ENCODE measurements at places on chromosomes 3 and 15. TPM values are rescaled to one million over a fixed set of nuclear protein-coding genes. Genes with fewer than 3 reads are reported as not detected.

DNA sequence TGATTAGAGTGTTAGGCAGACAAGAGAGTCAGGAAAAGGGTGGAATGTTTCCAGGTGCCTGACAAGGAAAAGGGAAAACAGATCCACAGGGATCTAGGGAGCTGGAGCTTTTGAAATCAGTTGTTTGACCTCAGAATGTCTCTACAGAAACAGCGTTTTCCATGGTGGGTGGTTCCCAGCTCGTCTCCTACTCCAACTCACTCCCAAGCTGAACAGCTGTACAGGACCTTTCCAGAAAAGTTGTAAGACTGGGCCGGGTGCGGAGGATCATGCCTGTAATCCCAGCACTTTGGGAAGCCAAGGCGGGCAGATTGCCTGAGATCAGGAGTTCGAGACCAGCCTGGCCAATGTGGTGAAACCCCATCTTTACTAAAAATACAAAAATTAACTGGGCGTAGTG lies 55.7 kb upstream of the RYK start:
- H3K27me3 ChIP-seq, result peaks cover 3% of the 10 kb centered on the region
- H3K36me3 ChIP-seq, result no peaks in the 10 kb centered on the region
- no peak overlapping the region for H3K27ac ChIP-seq

DNA sequence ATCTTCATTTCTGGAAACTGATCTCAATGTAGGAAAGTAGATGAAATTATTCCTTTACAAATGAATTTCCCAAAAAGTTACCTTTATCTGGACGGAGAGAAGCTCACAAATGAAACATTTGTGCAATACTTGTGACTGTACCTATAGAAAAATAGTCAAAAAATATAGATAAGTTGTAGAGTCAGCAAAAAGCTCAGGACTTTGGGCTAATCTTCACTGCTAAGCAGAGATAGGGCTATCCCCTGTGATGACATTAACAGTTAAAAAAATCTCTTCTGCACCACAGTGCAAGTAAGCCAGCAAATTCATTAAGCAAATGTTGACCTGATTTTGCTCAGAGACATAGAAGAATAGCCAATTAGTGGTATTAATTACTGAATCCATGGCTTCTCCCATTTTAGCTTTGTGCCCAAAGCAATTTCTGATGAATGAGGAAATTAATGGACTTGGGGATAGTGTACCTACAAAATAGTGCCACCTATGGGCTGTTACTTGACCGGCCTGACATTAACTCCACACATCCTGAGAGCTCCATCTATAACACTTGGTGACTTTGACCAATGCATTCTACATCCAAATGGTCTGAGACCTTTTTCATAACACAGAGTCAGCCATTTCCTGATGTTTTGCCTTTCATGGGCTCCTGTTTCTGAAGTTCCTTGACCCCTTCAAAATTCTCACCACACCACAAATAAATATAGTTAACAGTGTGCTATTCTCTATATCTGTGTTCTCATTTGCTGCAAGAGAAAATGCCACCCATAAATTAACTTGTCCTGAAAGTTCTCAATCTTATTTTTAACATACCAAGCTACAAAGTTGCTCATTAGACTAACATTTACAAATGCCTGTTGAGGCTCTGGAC lies 105.0 kb downstream of the SSR3 start:
- H3K36me3 ChIP-seq, result no peaks in the 10 kb centered on the region
- no peak overlapping the region for H3K4me3 ChIP-seq
- H3K4me1 ChIP-seq, result no peaks in the 10 kb centered on the region
- H3K27me3 ChIP-seq, result peaks cover 3% of the 10 kb centered on the region
- no peak overlapping the region for H3K27ac ChIP-seq

GRCh38 chr3:8856721-8857120 lies 87.3 kb upstream of the OXTR start:
- no peaks in the 10 kb centered on the region for H3K27me3 ChIP-seq
- H3K4me1 ChIP-seq, result no peaks in the 10 kb centered on the region
- H3K36me3 ChIP-seq, result peaks cover 6% of the 10 kb centered on the region

DNA sequence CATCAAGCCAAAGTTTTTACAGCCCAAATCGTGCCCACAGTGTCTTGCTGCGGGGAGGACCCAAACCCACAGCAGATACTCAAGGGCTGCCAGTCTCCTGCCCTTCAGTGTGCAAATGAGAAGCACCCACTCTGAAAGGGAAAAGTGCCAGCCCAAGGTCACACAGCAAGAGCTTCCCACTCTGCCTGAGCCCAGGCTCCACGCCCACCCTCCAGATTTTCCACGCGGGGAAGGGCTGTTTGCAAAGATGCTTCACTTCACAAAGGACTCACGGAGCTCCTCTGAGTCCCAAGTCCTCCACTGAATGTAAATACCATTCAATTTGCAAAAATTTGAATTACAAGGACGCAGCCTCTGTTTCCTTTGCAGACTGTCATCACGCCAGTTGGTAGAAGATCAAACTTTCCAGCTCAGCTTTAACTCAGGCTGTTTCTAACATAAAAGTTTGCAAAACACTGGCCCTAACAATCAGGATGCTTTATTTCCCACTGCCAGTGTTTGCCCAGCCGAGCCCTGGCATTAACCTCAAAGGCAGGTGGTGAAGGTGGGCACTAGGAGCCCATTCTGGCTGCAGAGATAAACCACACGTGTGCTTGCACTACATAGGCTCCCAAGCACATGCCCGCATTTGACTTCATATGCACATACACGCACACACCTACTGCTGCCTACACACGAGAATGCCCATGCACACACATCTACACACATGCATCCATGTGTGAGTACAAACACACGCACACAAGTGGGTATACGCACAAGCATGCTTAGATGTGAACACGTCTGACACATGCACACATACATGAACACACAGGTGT lies 7.6 kb downstream of the CACNA2D2 start:
- no peaks in the 10 kb centered on the region for H3K36me3 ChIP-seq
- no peak for DNase-seq
- H3K4me1 ChIP-seq, result peaks cover 8% of the 10 kb centered on the region
- H3K27ac ChIP-seq, result no peak overlapping the region
- H3K4me3 ChIP-seq, result no peak overlapping the region

GRCh38 chr15:42879443-42879842 lies 41.1 kb downstream of the TTBK2 start:
- H3K27ac ChIP-seq, result no peak overlapping the region
- no peak for DNase-seq
- no peak overlapping the region for H3K4me3 ChIP-seq
- peaks cover 3% of the 10 kb centered on the region for H3K36me3 ChIP-seq
- no peaks in the 10 kb centered on the region for H3K27me3 ChIP-seq
- H3K4me1 ChIP-seq, result no peaks in the 10 kb centered on the region

DNA sequence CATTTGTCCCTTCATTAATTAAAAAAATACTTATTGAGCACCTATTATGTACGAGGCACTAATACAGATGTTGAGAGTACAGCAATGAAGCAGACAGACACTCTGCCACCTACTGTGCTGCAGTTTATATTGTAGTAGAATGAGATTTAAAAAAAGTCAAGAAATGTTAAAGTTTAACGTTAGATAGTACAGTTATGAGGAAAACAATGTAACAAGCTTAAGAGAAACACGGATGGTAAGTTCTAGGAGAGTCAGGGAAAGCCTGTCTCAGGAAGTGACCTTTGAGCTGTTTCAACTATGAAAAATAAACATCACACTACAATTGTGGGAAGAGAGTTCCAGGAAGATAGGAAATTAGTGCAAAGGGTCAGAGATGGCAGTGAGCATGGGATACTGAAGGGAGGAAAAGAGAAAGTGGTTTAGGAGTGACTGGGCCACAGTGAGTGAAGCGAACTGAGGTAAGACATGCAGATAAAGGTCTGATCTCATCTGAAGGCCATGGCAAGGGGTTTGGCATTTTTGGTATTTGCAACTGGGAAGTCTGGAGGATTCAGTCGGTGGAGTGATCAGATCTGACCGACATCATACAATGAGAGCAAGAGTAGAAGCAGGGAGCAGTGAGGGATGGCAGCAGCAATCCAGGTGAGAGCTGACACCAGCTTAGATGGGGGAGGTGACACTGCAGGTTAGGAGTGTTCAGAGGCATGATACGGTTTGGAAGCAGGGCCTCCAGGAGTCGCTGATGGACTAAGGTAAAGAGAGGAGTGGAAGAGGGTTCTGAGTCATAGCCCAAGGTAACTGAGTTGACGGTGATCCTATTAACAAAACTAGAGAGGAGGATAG lies 28.5 kb downstream of the PLSCR4 start:
- no peaks in the 10 kb centered on the region for H3K36me3 ChIP-seq
- H3K4me3 ChIP-seq, result no peak overlapping the region
- no peak overlapping the region for H3K27ac ChIP-seq
- no peaks in the 10 kb centered on the region for H3K27me3 ChIP-seq

LINGO1 gene
- total RNA-seq, result 36.8 TPM

GRCh38 chr3:184633237-184633579 lies 71.6 kb downstream of the EPHB3 start:
- H3K4me1 ChIP-seq, result peaks cover 48% of the 10 kb centered on the region
- H3K27me3 ChIP-seq, result no peaks in the 10 kb centered on the region
- DNase-seq, result no peak
- H3K4me3 ChIP-seq, result no peak overlapping the region
- H3K36me3 ChIP-seq, result no peaks in the 10 kb centered on the region

PLSCR5 gene
- total RNA-seq, result not detected

SENP7 gene
- 26.8 TPM for total RNA-seq

CYP1A2 gene
- total RNA-seq, result not detected

- H3K27ac ChIP-seq, result no peak overlapping the region
- H3K4me1 ChIP-seq, result no peaks in the 10 kb centered on the region
- H3K36me3 ChIP-seq, result no peaks in the 10 kb centered on the region
- DNase-seq, result no peak
These were observed 21.5 kb downstream of the SPESP1 start for GRCh38 chr15:68951813-68952212.

DNA sequence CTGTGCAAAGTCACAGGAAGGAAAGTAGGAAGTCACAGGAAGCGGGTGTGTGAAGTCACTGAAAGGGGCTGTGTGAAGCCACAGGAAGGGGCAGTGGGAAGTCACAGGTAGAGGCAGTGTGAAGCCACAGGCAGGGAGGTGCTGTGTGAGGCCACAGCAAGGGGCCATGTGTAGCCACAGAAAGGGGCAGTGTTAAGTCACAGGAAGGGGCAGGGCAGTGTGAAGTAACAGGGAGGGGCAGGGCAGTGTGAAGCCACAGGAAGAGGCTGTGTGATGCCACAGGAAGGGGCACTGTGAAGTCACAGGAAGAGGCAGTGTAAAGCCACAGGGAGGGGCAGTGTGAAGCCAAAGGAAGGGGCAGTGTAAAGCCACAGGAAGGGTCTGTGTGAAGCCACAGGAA lies 36.5 kb downstream of the GASK1A start:
- H3K36me3 ChIP-seq, result no peaks in the 10 kb centered on the region
- no peaks in the 10 kb centered on the region for H3K27me3 ChIP-seq
- no peak overlapping the region for H3K4me3 ChIP-seq
- H3K27ac ChIP-seq, result no peak overlapping the region
- no peak for DNase-seq

DNA sequence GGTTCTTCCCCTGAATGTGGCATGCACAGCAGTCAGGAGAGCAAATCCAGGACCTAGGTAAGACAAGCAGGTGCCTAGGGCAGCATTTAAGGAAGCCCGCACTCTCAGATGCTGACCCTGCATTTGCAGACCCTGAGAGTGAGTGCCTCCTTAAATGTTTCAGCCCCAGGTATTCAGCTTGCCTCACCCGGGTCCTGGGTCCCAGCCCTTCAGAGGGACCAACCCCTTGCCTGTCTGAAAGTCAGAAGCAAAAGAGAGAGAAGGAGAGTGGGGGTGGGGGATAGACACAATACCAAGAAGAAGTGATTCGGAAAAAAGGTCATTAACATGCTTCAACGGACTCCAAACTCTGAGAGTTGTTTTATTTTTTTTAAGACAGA lies 75.0 kb downstream of the MEGF11 start:
- peaks cover 24% of the 10 kb centered on the region for H3K4me1 ChIP-seq
- H3K27ac ChIP-seq, result no peak overlapping the region
- no peak for DNase-seq
- peaks cover 31% of the 10 kb centered on the region for H3K27me3 ChIP-seq

TRPM1 gene
- total RNA-seq, result not detected

- peak overlapping the region; percentile 93 for H3K4me3 ChIP-seq
- H3K27me3 ChIP-seq, result peaks cover 13% of the 10 kb centered on the region
- peaks cover 32% of the 10 kb centered on the region for H3K4me1 ChIP-seq
- H3K27ac ChIP-seq, result no peak overlapping the region
- no peak for DNase-seq
These were observed 8.4 kb upstream of the LEKR1 start for GRCh38 chr3:156817646-156818272.

ASB14 gene
- not detected for total RNA-seq

MEGF11 gene
- 1.0 TPM for total RNA-seq

- DNase-seq, result no peak
- H3K4me3 ChIP-seq, result no peak overlapping the region
- H3K27ac ChIP-seq, result no peak overlapping the region
- H3K4me1 ChIP-seq, result no peaks in the 10 kb centered on the region
- H3K36me3 ChIP-seq, result no peaks in the 10 kb centered on the region
- no peaks in the 10 kb centered on the region for H3K27me3 ChIP-seq
These were observed 386.0 kb downstream of the EPHA6 start for GRCh38 chr3:97200387-97200786.

DNA sequence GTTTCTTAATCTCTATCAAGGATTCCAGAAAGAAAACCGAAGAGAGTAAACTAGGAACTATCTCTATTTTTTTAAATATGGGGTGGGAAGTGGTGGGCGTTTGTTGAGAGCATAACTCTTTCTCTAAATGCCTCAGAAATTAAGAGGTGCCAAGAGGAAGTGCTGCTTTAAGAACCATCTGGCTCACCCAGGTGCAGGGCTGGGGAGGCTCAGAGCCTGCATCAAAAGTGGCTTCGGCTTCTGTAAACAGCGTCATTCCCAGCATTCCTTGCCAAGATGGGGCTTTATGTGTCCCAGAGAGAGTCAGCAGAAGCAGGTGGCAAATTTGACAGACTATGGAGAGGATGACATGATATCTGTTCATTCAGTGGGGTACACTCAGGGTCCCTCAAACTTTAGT lies 123.3 kb upstream of the BFSP2 start:
- peaks cover 3% of the 10 kb centered on the region for H3K27me3 ChIP-seq
- H3K4me1 ChIP-seq, result peaks cover 7% of the 10 kb centered on the region
- no peak overlapping the region for H3K27ac ChIP-seq
- no peak overlapping the region for H3K4me3 ChIP-seq
- DNase-seq, result no peak
- no peaks in the 10 kb centered on the region for H3K36me3 ChIP-seq

- H3K36me3 ChIP-seq, result peaks cover 12% of the 10 kb centered on the region
- DNase-seq, result no peak
- H3K4me3 ChIP-seq, result no peak overlapping the region
- H3K4me1 ChIP-seq, result no peaks in the 10 kb centered on the region
These were observed 22.9 kb downstream of the BBX start for GRCh38 chr3:107545680-107546120.

GOLGA6L7 gene
- total RNA-seq, result not detected

TEX55 gene
- total RNA-seq, result not detected
